Posterior cingulate gyrus (tissue), 11 donors: ENCODE measurements at places on chromosomes 6 and 20.

- no peak for DNase-seq
These were observed 1027.9 kb upstream of the ADGRB3 start for GRCh38 chr6:67606906-67607828.

GRCh38 chr6:22112461-22112860, 184.4 kb downstream of the PRL start:
- DNase-seq: no peak

GRCh38 chr6:118317581-118318563, 230.2 kb upstream of the PLN start:
- DNase-seq: no peak

- DNase-seq: no peak
These were observed 110.5 kb downstream of the ISM1 start for GRCh38 chr20:13331536-13331935.

DNA sequence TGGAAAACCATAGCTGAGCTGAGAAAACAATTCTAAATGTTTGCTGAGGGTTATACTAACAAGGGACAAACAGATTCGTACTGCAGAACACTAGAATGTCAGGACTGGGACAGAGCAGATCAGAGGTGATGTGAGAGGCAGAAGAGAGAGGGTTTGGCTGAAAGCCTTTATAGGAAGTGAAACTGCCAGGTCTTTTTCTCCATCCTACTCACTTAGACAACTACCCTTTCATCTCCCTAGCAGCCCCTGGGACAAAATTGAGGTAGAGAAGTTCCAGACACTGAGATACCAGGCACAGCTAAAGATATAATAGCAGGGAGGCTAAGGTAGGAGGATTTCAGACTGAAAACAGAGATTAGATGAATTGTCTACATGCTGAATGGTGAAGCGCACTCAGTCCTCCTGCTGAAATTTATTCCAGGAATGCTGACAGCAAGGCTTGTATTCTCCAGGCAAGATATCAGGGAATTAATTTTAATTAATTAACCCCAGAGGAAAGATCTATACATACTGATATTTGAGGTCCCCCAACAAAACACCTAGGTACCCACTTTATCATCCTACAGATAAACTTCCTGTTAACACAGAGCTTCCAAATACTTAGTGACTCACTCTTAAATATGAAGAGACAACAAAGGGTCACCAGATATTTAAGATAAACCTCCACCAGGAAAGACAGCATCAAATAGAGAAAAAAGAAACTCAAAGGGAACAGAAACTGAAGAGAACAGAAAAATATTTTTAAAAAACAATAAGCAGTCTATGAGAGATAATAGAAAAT, 12.6 kb upstream of the EIF2S2 start:
- no peak for DNase-seq

GRCh38 chr20:11791316-11791715, 126.4 kb upstream of the BTBD3 start:
- DNase-seq: no peak

DNA sequence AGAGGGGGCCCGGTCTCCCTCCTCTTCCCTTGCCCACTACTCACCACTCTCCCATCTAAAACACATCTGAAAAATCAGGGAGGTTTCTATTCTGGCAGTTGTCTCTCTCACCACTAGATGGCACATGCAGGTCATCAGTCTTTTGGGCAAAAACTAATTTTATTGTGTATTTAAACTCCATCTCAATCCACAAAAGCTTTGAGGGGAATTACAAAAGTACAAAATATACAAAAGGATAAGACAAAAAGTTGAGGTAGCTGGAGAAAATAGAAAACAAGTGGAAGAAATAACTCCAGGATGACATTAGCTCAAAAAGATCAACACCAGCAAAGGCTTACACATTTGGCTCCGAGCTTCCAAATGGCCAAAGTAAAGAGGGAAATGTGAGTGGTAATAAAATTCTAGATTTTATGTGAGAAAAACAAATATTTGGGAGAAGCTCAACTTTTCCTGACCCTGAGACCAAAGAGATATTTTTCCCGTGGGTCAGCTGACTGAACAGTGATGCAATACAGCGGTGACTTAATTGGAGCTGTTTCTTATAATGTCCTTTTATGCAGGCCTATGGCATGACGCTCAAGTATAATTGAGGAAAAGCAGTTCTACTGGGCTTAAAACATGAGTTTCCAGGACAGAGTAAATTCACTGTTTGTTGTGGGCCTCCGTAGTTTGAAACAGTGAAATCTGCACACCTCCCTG, 79.8 kb upstream of the CHD6 start:
- no peak for DNase-seq

- no peak for DNase-seq
These were observed 168.2 kb downstream of the SMOC2 start for GRCh38 chr6:168609026-168609685.

GRCh38 chr6:37806213-37806612, 13.3 kb upstream of the ZFAND3 start:
- DNase-seq: no peak

DNA sequence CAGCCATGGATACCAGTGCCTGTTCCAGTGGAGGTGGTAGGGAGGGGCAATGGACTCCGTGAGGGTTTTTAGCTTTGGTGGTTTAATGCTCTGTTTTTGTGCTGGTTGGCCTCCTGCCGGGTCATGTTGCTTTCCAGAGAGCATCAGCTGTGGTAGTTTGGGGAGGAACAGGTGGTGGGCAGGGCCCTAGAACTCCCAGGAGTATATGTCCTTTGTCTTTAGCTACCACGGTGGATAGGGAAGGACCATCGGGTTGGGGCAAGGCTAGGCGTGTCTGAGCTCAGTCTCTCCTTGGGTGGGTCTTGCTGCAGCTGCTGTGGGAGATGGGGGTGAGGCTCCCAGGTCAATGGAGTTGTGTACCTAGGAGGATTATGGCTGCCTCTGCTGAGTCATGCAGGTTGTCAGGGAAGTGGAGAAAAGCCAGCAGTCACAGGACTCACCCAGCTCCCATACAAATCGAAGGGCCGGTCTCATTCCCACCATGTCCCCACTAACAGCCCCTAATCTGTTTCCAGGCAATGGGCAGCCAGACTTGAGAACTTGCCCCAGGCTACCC, 38.9 kb downstream of the MRAP2 start:
- no peak for DNase-seq

DNA sequence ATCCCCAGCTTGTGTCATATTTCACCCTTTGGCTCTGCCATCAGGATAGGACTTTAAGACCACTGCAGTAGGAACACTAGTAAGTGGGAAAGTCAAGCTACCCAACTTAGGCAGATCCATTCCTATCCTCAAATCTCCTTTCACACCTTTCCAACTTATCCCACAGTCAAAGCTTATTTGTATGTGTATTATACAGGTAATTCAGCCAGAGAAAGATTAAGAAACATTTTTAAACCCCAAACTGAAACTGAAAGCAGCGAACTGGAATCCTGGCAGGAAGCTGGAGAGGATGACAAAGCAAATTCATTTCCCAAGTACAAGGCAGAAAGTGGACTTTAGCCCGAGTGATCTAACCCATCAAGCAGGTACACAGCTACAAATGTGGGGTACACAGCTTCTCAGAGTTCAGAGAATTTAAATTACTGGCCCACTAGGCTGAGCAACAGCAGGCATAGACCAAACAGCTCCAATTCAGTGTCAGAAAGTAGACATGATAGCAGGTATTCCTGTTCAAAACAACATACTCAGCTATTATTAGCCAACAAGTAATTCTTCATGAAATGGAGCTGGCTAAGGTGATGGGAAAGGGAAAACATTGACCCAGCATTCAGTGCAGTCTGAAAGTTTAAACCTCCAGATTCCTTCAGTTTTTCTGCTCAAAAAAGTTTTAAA, 39.1 kb downstream of the ILRUN start:
- no peak for DNase-seq

GRCh38 chr6:67896476-67896875, 738.6 kb upstream of the ADGRB3 start:
- DNase-seq: no peak

- DNase-seq: no peak
These were observed 549.4 kb upstream of the SYNCRIP start for GRCh38 chr6:86192123-86192522.

DNA sequence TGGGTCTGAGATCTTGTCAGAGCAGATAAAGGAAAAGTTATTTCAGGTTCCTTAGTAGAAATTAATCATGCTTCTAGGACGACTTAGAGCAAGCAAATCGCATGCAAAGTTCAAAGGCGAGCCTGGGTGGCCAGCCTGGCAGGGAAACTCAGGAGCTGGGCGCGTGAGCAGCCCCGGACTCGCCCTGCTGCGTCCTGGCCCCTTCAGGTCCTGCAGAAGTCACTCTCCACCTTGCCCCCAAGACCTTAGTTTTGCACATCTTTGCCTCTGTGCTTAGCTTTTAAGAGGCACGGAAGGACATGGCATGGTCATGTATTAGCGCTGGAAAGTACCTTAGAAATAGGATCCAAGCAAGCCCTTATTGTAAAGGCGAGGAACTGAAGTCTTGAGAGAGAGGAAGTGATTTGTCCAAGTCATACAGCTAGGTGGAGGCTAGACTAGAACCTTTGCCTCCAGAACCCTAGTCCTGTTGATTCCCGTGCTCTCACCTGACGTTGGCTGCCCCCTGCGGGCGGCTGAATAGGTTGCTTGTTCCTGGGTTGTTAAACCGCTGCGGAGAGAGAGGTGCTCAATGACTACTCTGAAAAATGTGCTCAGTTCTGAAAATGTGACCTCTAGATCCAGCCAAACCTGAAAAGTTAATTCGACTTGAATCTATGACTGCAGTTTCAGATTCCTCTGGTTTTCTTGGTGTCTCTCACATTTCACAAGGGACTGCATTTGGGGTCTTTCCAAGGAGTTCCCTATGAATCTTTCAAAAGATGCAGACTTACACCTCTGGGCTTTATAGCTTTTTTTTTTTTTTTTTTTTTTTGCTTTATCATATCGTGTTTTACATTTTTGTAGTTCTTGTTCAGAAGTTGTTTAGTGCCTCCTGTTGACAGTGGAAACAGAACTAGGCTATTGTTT, 2.7 kb downstream of the MYB start:
- no peak for DNase-seq

- DNase-seq: no peak
These were observed 1293.7 kb downstream of the EPHA7 start for GRCh38 chr6:92125681-92126080.
